HuH-7.5 (cell line): ENCODE measurements at places on chromosomes 6 and 20.

DNA sequence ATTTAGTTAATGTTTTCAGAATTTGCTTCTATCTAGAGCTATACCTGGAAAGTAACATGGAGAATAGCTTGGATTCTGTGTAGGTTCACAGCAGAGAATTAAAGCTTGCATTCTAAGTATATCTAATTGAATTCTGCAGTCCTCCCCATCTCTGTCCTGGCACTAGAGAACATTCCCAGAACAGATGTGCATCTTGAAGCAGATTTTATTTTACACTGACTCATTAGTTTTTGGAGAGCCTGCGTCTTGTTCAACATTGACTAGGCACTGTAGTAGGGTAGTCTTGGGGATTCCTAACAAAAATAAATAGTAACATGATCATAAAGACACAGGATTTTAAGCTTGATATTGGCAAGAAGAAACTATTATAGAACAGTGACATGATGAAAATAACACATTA lies 36.2 kb upstream of the BAG2 start:
- DNase-seq, result no peak

- peak; percentile 18 for DNase-seq
These were observed 154.7 kb upstream of the LAMP5 start for GRCh38 chr20:9359561-9360308.

DNA sequence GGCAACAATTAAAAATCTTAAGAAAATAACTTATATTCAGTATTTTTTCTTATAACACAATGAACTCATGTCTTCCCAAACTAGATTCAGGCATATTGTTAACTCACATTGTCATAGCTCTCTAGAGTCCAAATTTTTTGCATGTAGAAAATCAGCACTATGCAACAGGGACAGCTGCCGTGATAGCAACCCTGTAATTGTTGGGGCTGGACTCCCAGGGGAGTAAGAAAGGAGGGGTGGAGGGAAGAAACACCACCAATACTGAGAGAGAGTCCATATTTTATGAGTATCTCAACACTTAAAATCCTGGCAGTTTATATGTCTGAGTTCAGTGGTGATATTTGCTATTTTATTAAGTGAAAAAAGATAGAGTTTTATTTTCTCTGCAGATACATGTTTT lies 89.6 kb upstream of the HS3ST5 start:
- DNase-seq, result no peak

GRCh38 chr6:40037271-40037670 lies 103.0 kb upstream of the MOCS1 start:
- DNase-seq, result no peak

DNA sequence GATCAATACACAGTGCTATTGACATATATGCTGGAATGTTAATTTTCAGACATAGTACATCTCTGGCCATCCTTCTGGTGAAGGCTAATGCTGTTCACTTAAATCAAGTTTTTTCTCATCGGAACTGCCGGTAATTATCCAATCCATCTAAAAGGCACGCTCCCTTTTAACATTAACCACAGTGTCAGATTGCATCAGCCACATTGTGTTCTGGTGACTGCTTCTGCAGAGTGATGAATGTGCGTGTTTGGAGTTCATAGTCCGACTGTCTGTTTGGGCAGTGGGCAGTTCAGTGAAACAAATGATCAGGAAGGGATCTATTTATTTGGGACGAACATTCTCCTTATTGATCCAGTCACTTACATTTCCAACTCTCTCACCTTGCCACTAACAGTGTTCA lies 49.5 kb downstream of the SOBP start:
- DNase-seq, result no peak

GRCh38 chr6:150687508-150687907 lies 87.8 kb downstream of the PLEKHG1 start:
- peak; percentile 29 for DNase-seq

- no peak for DNase-seq
These were observed 53.1 kb upstream of the FAM83D start for GRCh38 chr20:38873050-38873581.

GRCh38 chr20:20003031-20003954 lies 13.9 kb upstream of the NAA20 start:
- DNase-seq, result no peak

GRCh38 chr6:136782021-136782770 lies 10.1 kb downstream of the MAP3K5 start:
- no peak for DNase-seq

- no peak for DNase-seq
These were observed 23.9 kb upstream of the ASXL1 start for GRCh38 chr20:32333988-32334885.

DNA sequence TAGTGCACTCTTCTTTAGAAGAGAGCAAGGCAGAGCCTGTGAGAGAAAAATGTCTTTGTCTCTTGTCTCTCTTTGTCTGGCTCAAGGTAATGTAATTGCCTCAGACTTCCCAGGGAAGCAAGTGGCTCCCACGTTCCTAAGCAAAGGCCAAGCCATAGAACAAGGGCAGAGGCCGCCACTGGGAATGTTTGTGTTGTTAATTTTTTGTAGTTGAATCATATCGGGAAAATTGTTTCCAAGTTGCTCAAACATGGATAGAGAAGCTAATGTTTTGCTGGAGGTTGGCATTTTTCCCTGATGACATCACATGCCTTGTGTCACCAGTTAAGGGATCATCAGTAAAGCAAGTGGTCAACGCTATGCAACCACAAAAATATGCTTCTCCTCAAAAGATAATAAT lies 211.5 kb upstream of the FOXA2 start:
- DNase-seq, result no peak

DNA sequence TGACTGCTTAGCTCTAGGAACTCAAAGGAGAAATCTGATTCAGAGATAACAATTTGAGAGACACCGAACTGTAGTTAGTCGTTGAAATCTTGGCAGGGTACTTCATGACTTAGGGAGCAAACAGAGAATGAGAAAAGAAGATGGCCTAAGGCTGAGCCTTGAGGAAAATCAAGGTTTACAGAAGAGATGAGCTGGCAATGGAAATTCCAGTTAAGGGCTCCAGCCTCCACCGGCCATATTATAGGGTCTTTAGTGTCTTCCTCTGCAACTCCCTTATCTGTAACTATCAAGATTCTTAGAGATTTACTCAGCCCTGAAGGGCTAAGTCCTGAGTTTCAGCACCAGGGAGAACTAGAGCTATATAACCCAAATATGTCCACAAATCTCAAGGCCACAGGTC lies 26.6 kb downstream of the KCNK17 start:
- no peak for DNase-seq

DNA sequence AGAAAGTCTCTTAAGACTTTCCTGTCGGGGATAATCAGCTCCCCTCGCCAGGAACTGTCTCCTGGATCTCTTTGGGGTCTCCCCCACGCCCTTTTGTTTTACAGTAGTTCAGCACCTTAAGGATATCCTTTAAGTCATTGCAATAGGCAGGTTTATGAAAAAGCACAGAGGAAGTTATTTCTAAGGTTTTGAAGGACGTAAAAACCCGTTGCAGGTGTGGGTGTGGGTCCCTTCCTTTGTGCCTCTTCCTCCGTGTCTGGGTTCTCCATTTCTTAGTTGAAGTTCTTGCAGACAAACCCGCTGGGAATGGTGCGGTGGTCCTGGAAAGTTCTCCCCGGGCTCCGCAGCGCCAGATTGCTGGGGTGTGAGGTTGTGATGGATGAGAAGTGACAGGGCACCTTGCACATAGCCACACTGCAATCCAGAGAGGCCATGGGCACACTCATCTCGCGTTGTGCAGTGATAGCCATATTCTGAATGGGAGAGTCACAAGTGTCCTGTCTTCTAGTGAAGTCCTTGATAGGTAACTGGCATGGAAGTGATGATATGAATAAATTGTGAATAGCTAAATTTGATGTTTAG lies 65.2 kb downstream of the GTF2H5 start:
- peak; percentile 51 for DNase-seq

- DNase-seq, result no peak
These were observed 11.8 kb upstream of the MAP1LC3A start for GRCh38 chr20:34546751-34547181.

GRCh38 chr20:56574531-56575142 lies 41.6 kb downstream of the FAM209B start:
- no peak for DNase-seq

DNA sequence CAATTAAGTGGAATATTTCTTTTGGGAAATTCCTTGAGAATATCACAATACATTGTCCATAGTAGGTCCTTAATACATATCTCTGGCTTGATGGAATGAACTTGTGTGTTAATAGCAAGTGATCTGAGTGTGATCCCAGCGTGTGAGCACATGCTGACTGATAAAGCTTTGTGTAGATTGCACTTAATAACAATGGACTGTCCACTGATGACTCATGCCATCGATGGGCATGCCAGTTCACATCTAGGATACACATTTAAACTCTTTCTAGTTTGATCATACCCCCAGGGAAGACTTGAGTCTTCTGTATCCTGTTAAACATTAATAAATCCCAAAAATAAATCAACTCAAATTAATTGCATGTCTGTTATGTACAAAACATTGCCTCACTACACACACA lies 454.3 kb upstream of the SPTLC3 start:
- no peak for DNase-seq

GRCh38 chr6:14863902-14864850 lies 381.7 kb upstream of the JARID2 start:
- DNase-seq, result no peak

GRCh38 chr6:137405806-137406205 lies 88.4 kb downstream of the OLIG3 start:
- DNase-seq, result no peak

DNA sequence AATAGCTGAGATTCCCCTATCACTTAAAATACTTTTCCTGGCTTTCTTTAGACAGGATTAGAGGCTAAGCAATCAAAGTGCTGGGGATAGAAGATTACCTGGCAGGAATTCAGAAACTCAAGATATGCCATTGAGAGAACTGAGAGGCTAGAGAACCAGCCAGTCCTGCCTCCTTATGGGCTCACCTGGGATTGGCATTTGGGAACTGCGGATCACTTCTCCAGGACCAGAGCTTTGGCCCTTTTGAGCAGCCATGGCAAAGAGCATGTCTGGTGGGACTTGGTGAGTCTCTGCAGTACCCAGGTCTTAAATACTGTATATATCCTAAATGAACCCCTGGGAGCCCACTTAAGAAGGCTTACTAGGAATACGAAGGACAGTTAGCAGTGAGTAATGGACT lies 399.1 kb downstream of the BTBD3 start:
- DNase-seq, result no peak

DNA sequence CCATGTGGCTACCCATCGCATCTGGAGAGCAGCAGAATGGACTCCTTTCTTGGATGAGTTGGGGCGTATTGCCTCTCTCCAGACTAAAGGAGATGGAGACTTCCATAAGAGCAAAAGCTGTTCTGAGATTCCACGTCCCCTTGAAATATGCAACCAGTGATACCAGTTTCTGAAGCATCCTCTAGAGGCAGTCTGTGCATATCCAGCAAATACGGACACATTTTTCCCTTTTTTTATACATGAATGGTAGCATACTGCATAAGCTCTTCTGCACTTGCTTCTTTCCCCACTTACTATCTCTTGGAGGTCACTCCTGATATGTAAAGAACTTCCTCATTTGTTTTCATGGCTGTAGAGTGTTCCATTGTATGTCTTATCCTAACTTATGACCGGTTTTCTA lies 34.6 kb downstream of the TAF8 start:
- DNase-seq, result no peak

GRCh38 chr20:17867131-17867925 lies 101.3 kb downstream of the SNX5 start:
- DNase-seq, result no peak

GRCh38 chr6:168042426-168043192 lies 36.4 kb downstream of the FRMD1 start:
- DNase-seq, result no peak

DNA sequence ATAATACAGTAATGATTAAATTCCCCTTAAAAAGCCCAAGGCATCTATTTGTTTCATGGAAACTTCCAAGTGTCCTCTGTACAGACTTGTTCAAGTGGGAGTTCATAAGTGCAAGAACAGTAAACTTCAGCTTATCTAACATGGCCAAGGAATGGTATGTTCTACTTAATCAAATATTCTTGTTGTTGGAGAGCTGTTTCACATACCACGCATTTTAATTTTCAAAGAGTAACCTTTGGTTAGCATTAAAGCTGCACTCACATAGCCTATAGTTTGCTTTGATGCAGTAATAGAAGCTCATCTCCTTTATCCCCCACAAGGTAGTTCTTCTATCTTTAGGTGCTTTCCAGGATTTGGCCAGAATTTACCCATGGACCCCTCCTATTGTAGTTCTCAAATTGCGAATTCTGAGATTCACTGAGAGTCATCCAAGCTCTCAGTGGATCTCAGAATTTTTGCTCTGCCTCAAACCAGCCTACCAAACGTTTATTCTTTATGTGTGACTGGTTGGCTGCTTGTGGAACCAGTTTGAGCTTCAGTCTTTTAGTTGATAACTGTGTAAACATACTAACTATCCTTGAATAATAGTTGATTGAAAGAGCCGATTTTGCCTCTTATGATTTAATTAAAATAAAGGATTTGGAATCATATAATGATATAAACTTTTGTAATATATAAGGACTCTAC lies 668.0 kb upstream of the FLRT3 start:
- no peak for DNase-seq

DNA sequence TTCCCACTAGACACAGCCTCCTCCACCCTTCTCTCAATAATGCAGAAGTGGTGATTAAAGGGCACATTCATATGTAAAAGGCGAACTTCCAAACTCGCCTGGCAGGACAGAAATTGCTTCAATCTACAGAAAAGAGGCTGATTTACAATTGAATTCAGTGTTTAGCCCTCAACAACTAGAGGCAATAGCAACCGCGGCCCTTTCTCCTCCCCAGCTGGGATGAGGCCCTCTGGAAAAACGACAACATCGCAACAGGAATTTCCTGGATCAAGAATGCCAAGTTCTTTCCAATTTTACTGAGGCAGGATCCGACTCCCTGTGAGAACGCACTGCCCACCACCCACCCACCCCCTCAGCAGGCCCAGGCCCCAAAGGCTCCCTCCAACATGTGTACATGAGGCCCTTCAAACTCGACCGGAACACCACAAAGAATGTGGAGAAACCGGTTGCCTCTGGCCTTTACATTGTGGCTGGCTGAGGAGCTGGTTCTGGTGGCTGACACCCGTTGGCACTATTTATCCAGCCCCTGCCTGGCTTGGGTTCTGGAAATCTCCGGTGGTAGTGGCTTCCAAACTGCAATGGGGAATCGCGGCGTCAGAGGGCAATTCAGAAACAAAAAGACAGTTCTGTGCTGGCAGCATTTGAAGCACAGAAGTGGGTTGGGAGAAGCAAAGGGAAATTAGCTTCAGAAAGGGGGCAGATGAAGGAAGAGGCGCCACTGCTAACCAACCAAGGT lies 36.8 kb downstream of the ZMYND8 start:
- DNase-seq, result peak; percentile 99

DNA sequence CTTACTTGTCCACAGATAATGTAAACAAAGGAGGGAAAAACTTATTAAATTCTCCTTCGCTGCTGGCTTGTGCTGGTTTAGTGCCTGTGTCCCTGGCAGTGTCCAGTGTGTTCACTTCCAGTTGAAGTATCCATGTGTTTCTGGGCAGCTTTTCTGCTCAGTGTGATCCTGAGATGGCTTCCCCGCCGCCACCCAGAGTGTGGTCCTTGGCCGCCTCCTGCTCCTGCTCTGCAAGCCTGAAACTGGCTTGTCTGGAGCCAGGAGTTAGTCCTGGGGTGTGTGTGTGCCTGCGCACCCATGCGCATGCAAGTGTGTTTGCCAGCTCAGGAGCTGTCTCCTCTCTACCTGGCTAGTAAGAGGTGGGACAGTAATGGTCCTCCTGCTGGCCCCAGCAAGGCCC lies 7.2 kb downstream of the BTBD3 start:
- no peak for DNase-seq

- DNase-seq, result no peak
These were observed 14.6 kb upstream of the TIAM2 start for GRCh38 chr6:154980273-154981078.
